ENCODE measurements at places on chromosomes 6 and 20.

- no peak for DNase-seq
- no peaks in the 10 kb centered on the region for H3K27me3 ChIP-seq
- peaks cover 28% of the 10 kb centered on the region for H3K4me1 ChIP-seq
- H3K4me3 ChIP-seq: no peak overlapping the region
- peak overlapping the region; percentile 81 for H3K27ac ChIP-seq
Observed at GRCh38 chr6:155311086-155311485, 3.2 kb downstream of the TFB1M start.

DNA sequence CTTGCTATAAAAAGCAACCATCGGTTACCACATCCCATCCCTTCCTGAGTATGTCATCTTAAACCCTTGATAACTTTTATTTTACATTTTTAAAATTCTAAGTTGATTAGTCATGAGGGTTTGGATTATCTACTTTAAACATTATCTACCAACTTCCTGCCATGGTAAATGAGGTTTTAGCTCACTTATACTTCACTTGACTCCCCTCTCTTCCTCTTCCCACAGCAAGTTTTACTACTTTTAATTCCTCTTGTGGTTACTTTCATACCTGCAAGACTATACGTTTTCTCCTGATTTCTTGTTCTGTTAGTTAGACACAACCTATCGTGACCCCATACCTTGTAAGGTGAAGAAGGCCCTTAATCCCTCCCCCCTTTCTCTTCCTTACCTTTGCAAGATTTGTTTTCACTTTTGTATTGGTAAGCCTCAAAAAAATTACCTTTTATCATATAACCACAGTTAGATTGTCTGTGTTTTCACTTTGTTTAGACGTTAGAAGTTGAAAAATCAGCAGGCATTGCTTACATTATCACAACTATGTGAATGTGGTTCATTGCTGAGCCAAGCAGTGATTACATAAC, 60.1 kb upstream of the OGFRL1 start:
- H3K4me1 ChIP-seq: peaks cover 18% of the 10 kb centered on the region
- no peaks in the 10 kb centered on the region for H3K27me3 ChIP-seq
- DNase-seq: no peak
- no peaks in the 10 kb centered on the region for H3K36me3 ChIP-seq
- peak overlapping the region; percentile 76 for H3K4me3 ChIP-seq

GRCh38 chr20:45156713-45157112, 18.0 kb upstream of the PI3 start:
- DNase-seq: no peak
- no peak overlapping the region for H3K27ac ChIP-seq
- H3K4me1 ChIP-seq: no peaks in the 10 kb centered on the region
- peaks cover 4% of the 10 kb centered on the region for H3K36me3 ChIP-seq
- H3K27me3 ChIP-seq: peaks cover 41% of the 10 kb centered on the region

- H3K27me3 ChIP-seq: no peaks in the 10 kb centered on the region
- no peak for DNase-seq
- no peaks in the 10 kb centered on the region for H3K36me3 ChIP-seq
- H3K4me3 ChIP-seq: no peak overlapping the region
- peaks cover 4% of the 10 kb centered on the region for H3K4me1 ChIP-seq
- no peak overlapping the region for H3K27ac ChIP-seq
Observed at GRCh38 chr6:154350293-154350692, 6.3 kb downstream of the IPCEF1 start.

DNA sequence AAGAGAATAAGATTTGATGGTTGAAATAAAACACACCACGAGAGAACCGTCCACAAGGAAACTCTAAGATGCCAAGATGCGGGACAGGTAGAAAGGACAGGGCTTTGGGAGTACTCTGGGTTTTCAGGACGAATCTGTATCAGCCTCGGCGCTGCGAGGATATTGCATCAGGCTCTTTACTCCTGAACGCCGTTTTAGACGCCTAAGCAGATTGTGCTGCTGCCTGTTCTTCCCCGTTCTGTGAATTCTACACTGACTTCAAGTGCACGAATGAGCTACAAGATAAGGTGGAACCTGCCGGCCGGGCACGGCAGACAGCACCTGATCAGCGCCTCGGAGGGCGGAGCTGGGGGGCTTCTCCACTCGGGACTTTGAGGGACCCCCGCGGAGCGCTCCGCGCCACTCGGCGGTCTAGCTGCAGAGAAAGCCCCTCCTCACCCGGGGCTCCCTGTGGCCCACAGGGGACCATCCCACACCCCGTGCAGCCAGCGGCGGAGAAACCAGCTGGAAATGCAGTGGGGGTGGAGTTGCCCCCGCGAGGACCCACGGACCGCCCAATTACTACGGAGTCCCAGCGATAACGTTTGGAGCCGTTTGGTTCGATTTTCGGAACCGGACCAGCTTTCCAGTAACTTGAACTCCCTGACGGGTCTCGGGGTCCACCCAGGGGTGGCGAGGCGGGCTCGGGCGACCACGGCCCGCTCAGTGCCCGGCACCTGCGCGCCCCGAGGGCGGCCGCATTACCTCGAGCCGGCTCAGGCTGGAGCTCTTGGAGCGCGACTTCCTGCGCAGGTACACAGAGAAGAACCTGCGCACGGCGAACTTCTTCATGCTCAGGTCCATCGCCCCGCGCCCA, 646 bp downstream of the RPS6KA2 start:
- DNase-seq: peak; percentile 13
- peak overlapping the region; percentile 80 for H3K4me3 ChIP-seq
- H3K4me1 ChIP-seq: peaks cover 20% of the 10 kb centered on the region
- H3K36me3 ChIP-seq: no peaks in the 10 kb centered on the region
- peaks cover 38% of the 10 kb centered on the region for H3K27me3 ChIP-seq
- H3K27ac ChIP-seq: no peak overlapping the region

- no peaks in the 10 kb centered on the region for H3K4me1 ChIP-seq
- H3K36me3 ChIP-seq: peaks cover 2% of the 10 kb centered on the region
- H3K27ac ChIP-seq: no peak overlapping the region
- DNase-seq: no peak
- no peaks in the 10 kb centered on the region for H3K27me3 ChIP-seq
- H3K4me3 ChIP-seq: no peak overlapping the region
Observed at GRCh38 chr6:129302671-129303070, 407.3 kb downstream of the ARHGAP18 start.

GRCh38 chr20:24701668-24702067, 232.2 kb downstream of the SYNDIG1 start:
- H3K4me1 ChIP-seq: peaks cover 5% of the 10 kb centered on the region
- peaks cover 11% of the 10 kb centered on the region for H3K27me3 ChIP-seq
- no peak overlapping the region for H3K4me3 ChIP-seq
- no peak overlapping the region for H3K27ac ChIP-seq
- no peaks in the 10 kb centered on the region for H3K36me3 ChIP-seq
